Smooth muscle cell of the brain vasculature (primary cell): ENCODE measurements at places on chromosomes 2 and 18.
A peak's percentile ranks its signal among the peaks of the same experiment; 100 is the strongest.

DNA sequence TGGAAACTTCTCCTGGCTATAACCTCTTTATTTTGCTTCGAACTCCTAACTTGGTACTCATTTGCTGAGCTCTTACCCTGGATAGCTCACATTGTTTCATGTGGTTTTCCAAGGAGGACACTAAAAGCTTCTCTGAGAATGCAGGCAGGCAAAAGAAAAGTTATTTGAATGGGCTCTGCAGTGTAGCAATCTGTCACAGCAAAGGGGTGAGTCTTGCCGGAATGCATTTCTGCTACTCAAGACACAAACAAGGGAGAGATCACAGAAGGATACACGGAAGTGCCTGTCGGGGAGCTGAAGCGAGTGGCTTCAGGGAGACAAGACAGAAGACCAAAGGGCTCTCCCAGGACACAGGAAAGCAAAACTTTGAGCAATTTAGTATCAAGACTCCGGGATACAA lies 265.4 kb downstream of the SS18 start:
- no peak for DNase-seq

GRCh38 chr18:45782662-45783061 lies 42.8 kb upstream of the SIGLEC15 start:
- DNase-seq, result no peak

GRCh38 chr2:28381225-28382180 lies 11.2 kb upstream of the FOSL2 start:
- no peak for DNase-seq

- peak; percentile 62 for DNase-seq
These were observed 4.1 kb upstream of the NEURL3 start for GRCh38 chr2:96509114-96509846.

DNA sequence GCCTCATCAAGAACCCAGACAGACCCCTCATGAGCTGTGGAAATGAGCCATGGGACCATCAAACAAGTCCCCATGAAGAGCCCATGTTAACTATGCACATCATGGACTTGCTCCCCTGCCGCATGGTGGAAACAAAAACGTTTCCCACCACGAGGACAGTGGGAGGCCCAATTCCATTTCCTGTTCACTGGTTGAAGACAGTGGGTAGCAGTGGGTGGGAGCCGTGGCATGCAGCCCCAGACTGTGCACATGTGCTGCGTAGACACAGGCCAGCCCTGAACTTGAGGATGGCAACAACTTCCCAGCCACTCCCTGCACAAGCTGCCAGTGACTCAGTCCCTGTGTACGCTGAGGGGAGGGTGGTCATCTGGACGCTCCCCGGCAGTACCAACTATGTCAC lies 108.4 kb upstream of the LMAN1 start:
- DNase-seq, result peak; percentile 61

DNA sequence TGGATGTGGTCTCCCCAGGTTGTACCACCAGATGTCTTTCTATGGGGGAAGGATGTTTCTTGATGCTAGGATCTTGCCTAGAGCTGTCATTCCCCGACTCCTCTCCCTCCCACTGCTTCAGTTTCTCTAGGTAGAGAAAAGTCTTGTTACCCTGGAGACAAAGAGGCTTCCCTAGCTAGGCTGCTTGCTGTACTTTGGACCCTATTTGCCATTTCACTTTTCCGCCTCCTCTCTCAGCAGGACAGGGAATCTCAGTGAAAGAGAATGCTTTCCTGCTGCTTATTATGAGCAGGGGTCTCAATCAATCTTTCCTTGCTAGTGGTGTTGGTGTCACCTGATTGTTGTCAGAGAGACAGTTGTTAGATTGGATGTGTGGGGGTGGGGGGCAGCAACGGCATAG lies 818.8 kb upstream of the GYPC start:
- no peak for DNase-seq

- no peak for DNase-seq
These were observed 20.2 kb downstream of the CRACDL start for GRCh38 chr2:98915751-98916358.

DNA sequence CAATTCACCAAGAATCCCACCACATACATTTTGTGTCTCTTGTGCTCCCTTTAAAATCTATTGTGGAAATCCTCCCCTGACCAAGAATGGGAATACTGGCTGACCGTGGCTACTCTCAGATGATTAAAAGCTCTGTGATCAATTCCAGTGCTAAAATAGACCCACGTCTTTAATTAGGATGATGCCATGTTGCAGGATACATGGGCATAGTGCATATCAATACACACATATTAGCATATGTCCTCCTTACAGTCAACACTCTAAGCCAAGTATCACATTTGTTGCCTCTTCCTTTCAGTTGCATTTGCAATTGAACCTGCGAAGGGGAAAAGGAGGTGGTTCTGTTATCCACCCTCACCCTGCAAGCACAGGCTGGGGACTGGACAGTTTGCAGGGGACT lies 41.8 kb downstream of the SPP2 start:
- no peak for DNase-seq

DNA sequence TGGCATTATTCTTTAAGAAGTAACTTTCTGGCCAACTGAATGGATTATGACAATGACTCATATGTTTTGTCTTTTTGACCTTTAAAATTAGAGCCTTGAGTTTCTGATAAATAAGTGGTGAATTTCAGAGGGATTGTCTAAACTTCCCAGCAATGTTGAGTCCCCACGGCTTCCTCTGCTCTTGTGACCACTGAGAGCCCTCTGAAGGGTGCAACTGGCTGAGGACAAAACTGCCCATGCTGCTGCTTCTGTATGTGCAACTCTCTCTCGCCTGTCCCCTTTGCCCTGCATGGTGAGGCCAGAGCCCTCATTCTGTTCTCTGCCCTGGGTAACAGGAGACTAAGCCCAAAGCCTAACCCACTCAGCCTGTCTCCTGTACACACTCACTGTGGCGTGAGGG lies 52.7 kb upstream of the SLC14A1 start:
- DNase-seq, result no peak

DNA sequence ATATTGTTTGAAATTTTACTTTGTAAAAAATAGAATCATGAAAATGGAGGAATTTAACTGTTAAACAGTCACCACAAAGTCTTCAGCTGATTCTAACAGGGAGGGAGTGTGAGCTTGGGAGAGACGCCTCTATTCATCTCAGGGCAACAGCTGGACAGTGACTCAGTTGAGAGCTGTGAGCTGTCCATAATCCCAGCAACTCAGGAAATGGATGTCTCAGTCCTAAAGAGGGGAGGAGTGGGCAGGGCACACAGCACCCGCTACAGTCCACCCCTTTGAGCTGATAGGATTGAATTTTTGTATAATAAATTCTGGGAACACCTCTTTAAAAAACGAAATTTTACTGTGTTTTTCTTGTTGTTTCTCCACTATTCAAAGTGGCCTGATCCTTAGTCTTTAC lies 255.1 kb upstream of the THUMPD2 start:
- no peak for DNase-seq

DNA sequence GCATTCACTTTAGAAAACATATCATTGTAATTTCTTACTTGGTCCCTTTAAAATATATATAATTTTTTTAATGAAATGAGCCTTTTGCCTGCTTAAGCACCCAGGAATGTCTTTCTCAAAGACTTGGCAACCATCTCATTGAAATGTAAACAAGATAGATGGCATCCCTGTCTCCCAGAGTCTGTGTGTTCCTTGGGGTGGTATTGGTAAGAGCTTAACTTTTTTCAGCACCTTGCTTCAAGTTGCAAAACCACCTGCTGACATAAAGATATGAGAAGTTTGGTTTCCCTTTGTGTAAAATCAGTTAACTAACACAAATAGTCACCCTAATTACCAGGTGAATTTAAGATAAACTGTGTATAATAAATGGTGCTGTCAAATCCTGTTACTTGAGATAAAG lies 266.9 kb downstream of the DSC3 start:
- no peak for DNase-seq

GRCh38 chr2:169286624-169287231 lies 75.6 kb downstream of the LRP2 start:
- DNase-seq, result no peak

DNA sequence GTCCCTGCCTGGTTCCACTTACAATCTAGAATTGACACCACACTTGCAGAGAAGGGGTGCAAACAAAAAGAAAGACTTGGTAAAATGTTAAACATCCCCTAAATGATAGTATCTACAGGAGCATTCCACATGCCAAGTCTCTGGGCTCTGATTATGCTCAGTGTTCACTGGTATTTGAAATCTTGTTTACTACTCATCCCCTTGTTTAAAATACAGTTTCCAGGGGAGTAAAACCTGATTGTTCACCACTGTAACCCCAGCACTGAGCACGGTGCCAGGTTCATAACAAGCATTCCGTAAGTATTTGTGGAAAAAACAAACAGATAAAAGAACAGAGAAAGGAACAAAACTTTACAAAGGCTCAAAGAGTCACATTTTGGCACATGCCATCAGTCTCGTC lies 11.7 kb downstream of the EPB41L3 start:
- no peak for DNase-seq

- no peak for DNase-seq
These were observed 2.2 kb upstream of the GYPC start for GRCh38 chr2:126653761-126654160.

GRCh38 chr2:191103774-191104173 lies 47.0 kb downstream of the STAT4 start:
- no peak for DNase-seq

GRCh38 chr18:44935455-44935854 lies 254.8 kb downstream of the SETBP1 start:
- no peak for DNase-seq
